ENCODE measurements at places on chromosomes 13 and 19.

DNA sequence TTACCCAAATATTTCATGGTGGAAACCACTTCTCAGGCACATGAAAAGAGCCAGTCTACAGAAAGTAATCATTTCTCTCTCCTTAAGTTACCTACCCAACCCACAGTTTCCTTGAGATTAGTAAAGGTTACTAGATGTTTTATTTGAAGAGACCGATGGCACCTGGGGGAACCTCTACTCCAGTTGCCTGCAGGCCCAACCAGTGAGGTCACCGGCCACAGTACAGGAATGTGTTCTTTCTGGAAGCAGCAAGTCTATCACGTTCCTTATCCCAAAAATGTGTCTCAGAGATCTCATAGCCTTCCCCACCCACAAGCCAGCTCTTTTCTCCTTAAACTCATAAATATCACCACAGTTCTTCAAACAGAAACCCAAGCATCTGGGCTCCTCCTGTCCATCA, 316.1 kb downstream of the COG6 start:
- DNase-seq, result no peak

GRCh38 chr19:35562336-35562735, 1.1 kb downstream of the ATP4A start:
- no peak for DNase-seq

GRCh38 chr19:1396768-1397679, 4.3 kb downstream of the GAMT start:
- no peak for DNase-seq

DNA sequence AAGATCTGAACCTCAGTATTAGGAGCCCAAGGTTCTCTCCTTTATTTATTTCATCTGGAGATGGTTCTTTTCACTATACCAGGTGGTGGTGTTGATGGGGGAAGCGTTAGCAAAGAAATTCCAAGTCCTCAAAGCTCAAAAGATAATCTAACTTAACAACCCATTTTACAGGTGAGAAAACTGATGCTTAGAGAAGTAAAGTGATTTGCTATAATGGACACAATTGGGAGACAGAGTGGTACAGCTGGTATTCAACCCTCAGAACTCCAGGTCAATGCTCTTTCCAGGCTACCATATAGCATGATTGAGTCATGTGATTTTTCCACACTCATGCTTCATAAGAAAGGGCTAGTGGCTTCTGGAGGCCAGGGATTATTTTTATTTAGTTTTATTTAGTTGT, 25.0 kb upstream of the URAD start:
- DNase-seq, result no peak
